ENCODE measurements at places on chromosomes 16 and 17. TPM values are rescaled to one million over a fixed set of nuclear protein-coding genes. Genes with fewer than 3 reads are reported as not detected.

GRCh38 chr16:23974223-23974622 is 138.4 kb downstream of the PRKCB start:
- H3K27me3 ChIP-seq: no peaks in the 10 kb centered on the region
- peaks cover 41% of the 10 kb centered on the region for H3K4me1 ChIP-seq
- peaks cover 2% of the 10 kb centered on the region for H3K36me3 ChIP-seq
- peak overlapping the region; percentile 10 for H3K4me3 ChIP-seq
- DNase-seq: no peak
- H3K27ac ChIP-seq: peak overlapping the region; percentile 68

DNA sequence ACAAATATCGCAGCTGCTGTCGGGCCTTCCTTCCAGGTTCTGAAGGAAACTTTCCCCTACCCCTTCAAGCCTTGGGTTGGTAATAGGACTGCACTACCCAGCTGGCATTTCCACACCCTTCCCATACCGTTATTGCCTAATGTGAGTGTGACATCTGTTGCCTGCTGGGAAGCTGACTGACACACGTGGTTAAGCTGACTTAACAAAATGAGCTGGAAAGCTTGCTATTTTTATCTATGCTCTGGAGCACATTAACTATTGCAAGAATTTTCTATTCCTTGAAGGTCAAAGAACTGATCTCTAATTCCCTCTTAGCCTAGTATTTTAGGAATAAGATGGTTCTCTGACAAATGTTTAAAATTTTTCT is 79.5 kb downstream of the PMP22 start:
- no peak for DNase-seq
- no peak overlapping the region for H3K4me3 ChIP-seq
- H3K27ac ChIP-seq: no peak overlapping the region
- no peaks in the 10 kb centered on the region for H3K36me3 ChIP-seq
- H3K27me3 ChIP-seq: peaks cover 40% of the 10 kb centered on the region

DNA sequence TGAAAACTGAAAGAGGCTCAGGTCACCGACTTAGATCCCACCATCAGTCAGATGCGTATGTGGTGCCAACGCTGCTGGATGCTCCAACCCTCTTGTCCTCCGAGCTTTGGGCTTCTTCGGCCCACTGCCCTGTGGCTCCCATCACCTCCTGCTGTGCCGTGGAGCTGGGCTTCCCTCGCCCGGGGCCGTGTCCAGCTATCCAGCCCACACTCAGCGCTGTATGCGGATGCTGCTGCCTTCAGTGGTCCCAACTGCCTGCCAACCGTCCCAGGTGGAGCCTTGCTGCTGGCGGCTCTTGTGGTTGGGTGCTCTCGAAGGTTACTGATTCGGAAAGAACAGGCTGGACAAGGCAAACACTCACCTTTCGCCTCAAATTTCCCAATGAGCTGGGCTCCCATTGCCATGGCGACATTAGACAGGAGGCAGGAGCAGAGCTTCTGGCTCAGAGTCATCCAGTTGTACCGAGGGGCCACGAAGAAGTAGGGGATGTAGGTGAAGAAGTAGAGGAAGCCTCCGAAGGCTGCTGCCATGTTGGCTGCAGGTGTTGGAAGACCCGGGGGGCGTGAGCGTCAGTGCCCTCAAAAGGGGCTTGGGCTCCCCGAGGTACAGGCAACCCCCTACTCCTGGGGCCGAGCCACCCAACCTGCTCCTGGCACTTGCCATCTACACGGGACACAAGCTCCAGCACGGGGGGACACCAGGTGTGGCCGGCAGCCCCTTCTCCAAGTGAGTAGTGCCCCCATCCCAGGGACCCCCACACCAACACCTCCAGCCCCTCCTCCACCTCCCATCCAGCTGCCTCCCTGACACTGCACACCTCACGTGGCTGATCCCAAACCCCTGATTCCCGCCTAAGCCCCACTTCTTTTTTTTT is 32.2 kb downstream of the ABCA3 start:
- H3K27ac ChIP-seq: no peak overlapping the region
- DNase-seq: no peak
- H3K36me3 ChIP-seq: no peaks in the 10 kb centered on the region
- no peaks in the 10 kb centered on the region for H3K4me1 ChIP-seq
- peak overlapping the region; percentile 31 for H3K4me3 ChIP-seq
- no peaks in the 10 kb centered on the region for H3K27me3 ChIP-seq

DNA sequence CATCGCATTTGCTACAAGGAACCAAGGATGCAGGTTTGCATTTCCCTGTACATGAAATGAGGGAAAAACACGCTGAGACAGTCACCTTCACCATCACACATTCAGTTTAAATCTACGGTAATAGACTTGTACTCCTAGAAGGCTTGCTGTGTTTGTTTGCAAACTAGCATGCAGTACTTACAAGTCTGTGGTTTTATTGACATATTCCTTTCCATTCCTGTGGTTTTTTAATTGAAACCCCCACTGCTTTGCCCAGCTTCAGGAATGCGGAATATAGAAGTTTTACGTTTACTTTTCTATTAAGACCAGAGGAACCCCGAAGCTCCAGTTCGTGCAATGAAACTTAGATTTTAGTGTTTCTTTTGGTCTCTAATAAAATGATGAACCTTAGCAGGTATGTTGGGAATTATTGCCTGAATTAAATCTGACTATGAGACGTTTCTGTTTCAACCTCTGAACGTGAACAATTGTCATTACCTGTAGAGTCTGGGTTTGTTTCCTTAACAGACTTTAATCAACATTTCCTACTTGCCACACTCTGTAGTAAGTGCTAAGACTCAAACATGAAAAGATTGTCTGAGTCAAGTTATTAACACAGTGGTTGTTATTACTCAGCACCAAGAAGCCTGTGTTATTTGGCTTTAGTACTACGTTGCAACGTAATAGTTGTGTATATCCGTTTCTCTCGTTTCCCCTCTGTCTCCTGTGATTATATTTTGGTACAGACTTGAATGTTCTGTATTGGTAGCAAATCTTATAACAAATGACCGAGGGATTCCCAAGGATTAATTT is 793.3 kb upstream of the GOT2 start:
- H3K4me3 ChIP-seq: no peak overlapping the region
- H3K36me3 ChIP-seq: no peaks in the 10 kb centered on the region
- H3K27me3 ChIP-seq: no peaks in the 10 kb centered on the region
- no peaks in the 10 kb centered on the region for H3K4me1 ChIP-seq

DNA sequence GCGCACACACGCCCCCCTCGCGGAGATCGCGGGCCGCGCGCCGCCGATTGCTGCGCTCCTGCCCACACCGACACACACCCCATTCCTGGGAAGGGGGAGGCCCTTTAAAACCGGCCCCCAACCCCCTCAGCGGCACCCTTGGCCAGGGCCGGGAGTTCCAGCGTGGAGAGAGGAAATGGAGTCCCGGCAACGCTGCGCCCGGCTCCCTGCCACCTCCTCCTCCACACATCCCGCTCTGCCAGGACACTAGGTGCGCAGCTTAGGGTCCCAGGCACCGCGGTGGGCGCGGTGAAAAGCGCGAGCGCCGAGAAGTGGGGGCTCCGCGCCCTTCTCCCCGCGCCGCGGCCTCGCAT is 397 bp downstream of the CDC42EP4 start:
- DNase-seq: no peak
- peak overlapping the region; percentile 34 for H3K27ac ChIP-seq
- peak overlapping the region; percentile 90 for H3K4me3 ChIP-seq
- H3K27me3 ChIP-seq: no peaks in the 10 kb centered on the region
- peaks cover 9% of the 10 kb centered on the region for H3K4me1 ChIP-seq

- peaks cover 3% of the 10 kb centered on the region for H3K4me1 ChIP-seq
- no peak overlapping the region for H3K4me3 ChIP-seq
- no peak for DNase-seq
- no peak overlapping the region for H3K27ac ChIP-seq
- no peaks in the 10 kb centered on the region for H3K27me3 ChIP-seq
- H3K36me3 ChIP-seq: peaks cover 4% of the 10 kb centered on the region
Observed at GRCh38 chr17:13919818-13920217, 149.5 kb upstream of the COX10 start.

RNF222 gene
- total RNA-seq: 0.62 TPM

CDRT15 gene
- total RNA-seq: not detected

GCGR gene
- total RNA-seq: not detected

HS3ST3A1 gene
- total RNA-seq: not detected

Data from T-helper 17 cell (primary cell).